ENCODE measurements at places on chromosomes 12 and 14. TPM values are rescaled to one million over a fixed set of nuclear protein-coding genes. Genes with fewer than 3 reads are reported as not detected.

GRCh38 chr12:133233993-133234564 is 1.6 kb downstream of the ANHX start:
- H3K36me3 ChIP-seq, result no peaks in the 10 kb centered on the region
- no peaks in the 10 kb centered on the region for H3K4me1 ChIP-seq
- H3K27ac ChIP-seq, result no peak overlapping the region

DNA sequence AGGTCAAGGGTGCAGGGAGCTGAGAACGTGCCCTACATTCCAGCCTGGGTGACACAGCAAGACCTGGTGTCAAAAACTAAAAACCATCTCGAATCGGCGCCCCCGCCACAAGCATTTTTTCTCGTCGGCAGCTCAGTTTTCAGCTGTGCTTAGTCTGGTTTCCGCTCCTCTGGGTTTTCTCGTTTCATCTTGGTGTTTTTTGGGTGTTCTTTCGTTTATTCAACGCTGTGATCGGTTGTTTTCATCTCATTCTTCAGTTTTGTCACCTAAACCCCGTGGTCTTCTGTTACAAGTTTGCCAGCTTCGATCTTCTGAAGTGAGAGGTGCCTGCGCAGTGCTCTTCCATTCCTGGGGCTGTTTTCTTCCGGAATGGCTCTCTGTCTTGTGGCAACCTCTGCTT is 41.4 kb downstream of the NOC4L start:
- H3K4me3 ChIP-seq, result no peak overlapping the region
- no peaks in the 10 kb centered on the region for H3K36me3 ChIP-seq
- peaks cover 63% of the 10 kb centered on the region for H3K27me3 ChIP-seq
- H3K4me1 ChIP-seq, result peaks cover 20% of the 10 kb centered on the region
- DNase-seq, result no peak

The ACRBP gene
- total RNA-seq, result 1.4 TPM

The PCK2 gene
- 3.1 TPM for total RNA-seq

The MMP19 gene
- total RNA-seq, result 2.2 TPM

DNA sequence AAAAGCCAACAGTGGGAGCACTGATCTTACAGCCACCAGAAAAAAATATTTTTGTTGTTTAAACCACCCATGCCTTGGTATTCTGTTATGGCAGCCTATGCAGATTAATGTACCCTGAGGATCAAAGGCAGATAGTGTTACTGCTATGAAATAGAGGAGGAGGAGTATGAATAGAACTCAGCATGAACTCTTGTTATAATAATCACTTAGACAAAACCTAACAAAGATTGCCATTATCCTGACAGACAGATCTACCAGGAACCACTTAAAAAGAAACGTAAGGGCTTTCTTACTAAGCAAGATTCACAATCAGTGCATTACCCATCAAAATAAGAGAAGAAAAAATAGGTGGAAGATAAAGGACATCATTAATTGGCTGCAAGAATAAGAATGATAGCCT is 558.3 kb downstream of the GALC start:
- no peak overlapping the region for H3K4me3 ChIP-seq
- H3K36me3 ChIP-seq, result no peaks in the 10 kb centered on the region
- no peak overlapping the region for H3K27ac ChIP-seq
- DNase-seq, result no peak
- H3K27me3 ChIP-seq, result no peaks in the 10 kb centered on the region
- H3K4me1 ChIP-seq, result no peaks in the 10 kb centered on the region

The NEUROD4 gene
- not detected for total RNA-seq

DNA sequence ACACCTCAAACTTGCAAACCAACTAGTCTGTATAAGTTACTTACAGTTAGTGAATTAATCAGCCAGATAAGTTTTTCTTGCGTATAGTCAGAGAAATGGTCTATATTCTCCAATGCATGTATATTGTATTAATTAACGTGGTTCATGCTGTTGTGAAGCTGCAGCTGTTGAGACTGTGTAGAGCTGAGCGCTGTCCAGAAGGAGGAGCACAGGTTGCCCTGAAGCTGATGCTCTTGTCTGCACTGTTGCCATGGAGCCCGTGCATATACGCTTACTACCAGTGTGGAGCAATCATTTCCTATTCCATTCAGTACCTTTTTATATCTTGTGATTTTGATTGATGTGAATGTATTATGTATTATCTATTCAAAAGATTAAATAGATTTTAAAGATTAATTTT is 74.3 kb upstream of the ARID2 start:
- H3K36me3 ChIP-seq, result no peaks in the 10 kb centered on the region
- peaks cover 1% of the 10 kb centered on the region for H3K4me1 ChIP-seq
- H3K27me3 ChIP-seq, result no peaks in the 10 kb centered on the region
- H3K4me3 ChIP-seq, result no peak overlapping the region
- no peak for DNase-seq
- no peak overlapping the region for H3K27ac ChIP-seq

DNA sequence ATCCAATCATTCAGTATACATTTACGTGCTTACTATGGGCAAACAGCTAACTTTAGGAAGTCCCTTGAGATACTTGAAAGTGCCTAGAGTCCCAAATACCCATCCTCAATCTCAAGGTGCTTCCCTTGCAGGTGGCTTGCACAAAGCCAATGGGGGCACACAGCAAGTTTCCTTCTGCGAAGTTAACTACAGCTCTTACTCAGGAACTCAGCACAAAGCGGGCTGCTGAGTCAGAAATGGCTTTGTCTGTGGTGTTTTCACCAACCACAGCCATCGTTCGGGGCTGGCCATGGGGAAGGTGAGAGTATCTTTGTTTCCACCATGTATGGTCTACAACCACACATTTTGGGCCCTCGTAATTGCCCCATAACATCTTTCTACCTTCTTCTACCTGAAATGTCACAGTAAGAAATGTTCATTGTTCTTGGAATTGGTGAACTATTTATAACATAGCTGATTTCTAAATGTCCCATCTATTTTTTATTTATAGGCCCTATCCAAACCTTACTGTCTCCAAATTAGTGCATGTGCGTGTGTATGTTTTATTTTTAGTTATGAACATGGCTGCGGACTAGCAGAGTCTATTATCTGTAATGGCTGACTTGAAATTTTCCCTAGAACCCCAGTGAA is 13.9 kb downstream of the MFAP5 start:
- H3K27ac ChIP-seq, result no peak overlapping the region
- H3K4me1 ChIP-seq, result no peaks in the 10 kb centered on the region
- H3K4me3 ChIP-seq, result no peak overlapping the region
- DNase-seq, result no peak
- H3K36me3 ChIP-seq, result no peaks in the 10 kb centered on the region
- H3K27me3 ChIP-seq, result no peaks in the 10 kb centered on the region

GRCh38 chr14:89276424-89276975 is 140.5 kb downstream of the FOXN3 start:
- no peak overlapping the region for H3K4me3 ChIP-seq
- no peak for DNase-seq
- H3K4me1 ChIP-seq, result peaks cover 19% of the 10 kb centered on the region
- H3K27me3 ChIP-seq, result no peaks in the 10 kb centered on the region
